Bone marrow (tissue), 2 donors: ENCODE measurements at places on chromosomes 13 and 19.

GRCh38 chr19:18802354-18802753 is 11.2 kb upstream of the COMP start:
- no peak for DNase-seq

- no peak for DNase-seq
These were observed 727.7 kb downstream of the UQCRFS1 start for GRCh38 chr19:28485292-28485691.

DNA sequence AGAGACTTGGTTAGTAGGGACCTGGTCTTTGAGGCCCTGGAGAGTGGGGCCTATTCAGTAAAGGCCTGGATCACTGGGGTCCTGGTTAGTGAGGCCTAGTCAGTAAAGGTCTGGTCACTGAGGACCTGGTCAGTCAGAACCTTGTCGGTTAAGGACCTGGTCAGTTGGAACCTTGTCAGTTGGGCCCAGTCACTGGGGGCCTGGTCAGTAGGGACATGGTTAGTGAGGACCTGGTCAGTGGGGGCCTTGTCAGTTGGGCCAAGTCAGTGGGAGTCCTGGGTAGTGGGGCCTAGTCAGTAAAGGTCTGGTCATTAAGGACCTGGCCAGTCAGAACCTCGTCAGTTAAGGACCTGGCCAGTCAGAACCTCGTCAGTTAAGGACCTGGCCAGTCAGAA is 43.2 kb upstream of the TPM4 start:
- no peak for DNase-seq

DNA sequence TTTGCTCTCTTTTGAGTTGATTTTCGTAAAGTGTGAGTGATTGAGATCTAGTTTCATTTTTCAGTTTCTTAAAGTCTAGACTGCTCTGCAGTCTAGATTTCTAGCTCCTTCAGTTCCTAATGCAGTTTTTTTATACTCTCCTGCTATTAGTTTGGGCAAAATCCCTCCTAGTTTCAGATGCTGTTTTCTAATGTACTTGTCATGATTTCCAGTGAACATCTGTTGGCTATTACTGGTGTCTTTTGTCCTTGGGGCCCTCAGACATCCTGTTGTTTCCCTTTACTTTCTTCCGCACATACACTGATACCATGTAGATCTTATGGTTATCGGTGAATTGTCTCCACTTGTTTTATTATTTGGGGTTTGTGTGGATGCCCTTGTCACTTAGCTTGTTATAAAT is 292.1 kb downstream of the TDRD3 start:
- no peak for DNase-seq

DNA sequence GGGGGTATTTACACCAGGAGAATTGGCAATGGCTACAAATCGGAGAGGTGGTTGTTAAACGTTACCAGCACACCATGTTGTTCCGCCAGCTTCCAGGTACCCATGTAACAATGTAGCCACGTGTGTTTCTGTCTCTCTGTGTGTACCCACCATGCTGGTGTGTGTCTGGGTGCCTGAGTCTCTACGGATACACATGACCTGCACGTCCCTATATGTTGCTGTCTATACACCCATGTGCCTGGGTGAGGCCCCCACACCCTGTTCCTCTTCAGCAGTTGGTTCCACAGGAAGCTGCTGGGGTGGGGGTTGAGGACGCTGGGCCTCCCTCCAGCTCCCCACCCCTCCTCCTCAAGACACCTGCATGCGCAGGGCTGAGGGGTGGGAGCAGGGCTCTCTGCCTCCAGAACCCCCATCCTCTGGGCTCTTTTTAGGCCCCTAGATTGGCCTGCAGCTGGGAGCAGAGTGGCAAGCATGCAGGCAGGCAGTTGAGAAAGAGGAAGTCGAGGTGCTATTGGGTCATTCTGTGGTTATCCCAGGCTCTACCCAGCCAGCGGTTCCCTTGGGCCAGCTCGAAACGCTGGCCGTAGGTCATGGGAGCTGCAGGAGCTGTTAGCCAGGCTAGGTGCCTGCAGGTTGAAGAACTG is at the start of gene ARHGEF18:
Gene ARHGEF18 (plus strand): TSS at position 351 of the 644 bp plus-strand sequence. CDS start 13,954 bp downstream, outside the sequence.
- DNase-seq, result peak; percentile 75

DNA sequence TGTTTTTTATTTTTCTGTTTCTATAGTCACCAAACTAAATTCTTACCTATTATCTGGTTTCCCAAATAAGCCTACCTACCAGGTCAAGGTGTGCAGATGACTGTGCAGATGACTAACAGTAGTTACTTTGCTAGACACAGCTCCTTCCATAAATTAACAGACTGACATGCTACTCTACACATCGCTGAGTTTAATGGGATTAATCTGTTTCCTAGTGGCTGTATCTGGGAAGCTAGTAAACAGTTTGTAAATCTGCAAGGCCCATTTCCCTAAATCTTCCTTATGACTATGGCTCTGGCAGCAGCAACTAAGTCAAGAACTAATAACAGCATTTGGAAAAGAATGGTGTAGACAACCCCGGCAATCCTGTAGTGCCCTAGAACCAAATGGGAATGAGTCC is 27.9 kb downstream of the MIPEP start:
- DNase-seq, result no peak

DNA sequence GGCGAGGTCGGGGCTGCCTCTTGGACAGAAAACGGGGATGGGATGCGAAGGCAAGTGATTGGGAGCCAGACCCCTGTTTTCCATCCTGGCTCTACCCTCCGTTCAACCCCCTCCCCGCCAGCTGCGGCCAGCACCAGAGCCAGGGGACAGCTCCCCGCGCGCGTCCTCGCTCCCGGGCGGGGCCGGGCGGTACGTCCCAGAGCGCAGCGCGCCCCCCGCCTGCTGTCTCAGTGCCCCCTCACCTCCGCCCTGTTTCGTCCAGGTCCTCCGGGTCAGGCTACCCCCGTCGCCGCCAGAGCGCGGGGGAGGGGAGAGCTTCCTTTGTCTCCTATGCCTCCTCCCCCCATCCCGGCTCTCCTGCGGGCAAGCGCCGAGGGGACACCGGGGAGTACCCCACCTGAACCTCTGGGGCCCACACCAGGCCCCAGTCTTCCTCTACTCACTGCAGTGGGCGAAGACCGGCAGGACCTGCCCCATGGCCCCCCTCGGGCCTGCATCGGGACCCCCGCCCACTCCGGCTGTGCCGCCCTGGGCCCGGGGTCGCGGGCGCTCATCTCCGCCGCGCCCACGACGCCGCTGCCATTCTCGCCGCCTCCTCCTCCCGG is 396 bp downstream of the RTN2 start:
- DNase-seq, result no peak

DNA sequence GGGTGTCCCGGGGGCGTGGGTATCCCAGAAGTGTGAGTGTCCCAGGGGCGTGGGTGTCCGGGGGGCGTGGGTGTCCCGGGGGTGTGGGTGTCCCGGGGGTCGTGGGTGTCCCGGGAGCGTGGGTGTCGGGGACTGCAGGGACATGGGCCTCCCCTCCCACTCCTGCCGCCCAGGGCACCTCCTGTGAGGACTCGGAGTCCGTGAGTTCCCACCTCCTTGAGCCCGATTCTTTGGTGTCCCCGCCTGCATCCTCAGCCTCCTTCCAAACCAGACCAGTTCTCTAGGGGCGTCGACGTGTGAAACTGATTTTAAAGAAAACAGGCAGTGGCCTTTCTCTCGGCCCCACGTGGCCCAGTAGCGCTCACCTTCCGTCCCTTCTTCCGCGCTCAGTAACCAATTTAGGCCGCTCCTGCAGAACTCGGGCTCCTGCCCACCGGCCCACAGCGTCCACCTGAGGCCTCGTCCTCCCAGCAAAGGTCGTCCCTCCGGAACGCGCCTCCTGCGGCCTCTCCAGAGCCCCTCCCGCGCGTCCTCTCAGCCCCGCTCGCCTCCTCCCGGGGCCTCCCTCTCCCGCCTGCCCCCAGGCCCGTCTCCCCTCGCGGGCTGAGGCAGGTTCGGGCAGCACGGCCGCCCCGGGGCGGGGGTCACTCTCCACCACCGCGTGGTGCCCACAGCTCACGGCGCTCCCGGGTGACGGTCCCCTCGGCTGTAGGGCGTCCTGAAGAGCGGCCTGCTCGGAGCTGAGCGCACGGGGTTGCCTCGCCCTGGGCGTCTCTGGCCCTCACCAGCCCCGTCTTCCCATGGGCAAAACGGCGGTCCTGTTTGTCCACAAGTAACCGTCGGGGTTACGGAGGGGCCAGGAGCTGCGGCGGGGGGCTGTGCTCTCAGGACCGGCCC is 3.8 kb downstream of the F7 start:
- no peak for DNase-seq

DNA sequence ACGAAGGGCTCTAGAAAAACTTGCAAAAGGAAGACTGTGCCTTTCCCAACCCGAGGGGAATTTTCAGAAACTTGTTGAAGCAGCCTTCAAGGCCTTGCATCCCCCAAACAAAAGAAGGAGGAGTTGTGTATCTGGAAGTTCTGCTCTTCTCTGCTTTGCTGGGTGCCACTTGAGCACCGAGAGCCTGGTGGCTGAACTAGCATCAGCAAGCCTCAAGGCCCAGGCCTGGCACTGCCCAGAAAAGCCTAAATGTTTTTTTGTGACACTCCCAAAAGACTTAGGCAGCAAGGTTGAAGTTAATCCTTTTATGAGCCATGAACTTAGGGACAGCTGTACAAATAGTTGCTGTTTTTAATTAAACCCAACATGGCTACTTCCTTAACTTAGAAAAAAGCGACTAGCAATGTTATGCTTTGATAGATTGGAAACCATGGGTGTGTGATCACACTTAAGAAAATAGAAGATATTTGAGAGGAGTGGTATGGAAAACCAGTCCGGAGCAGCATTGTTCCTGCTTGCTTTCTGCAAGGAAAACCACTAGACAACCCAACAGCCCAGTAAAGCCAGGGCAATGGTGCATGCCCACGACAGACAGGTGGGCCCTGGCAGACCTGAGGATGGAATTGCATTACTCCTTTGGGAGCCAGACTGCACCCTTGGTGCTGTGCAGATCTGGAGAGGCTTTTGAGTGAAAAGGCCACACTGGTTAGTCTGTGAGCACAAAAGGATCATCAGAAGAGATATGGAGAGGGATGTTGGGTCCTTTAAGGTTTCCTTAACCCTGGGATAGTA is 788 bp upstream of the DLEU7 start:
- DNase-seq, result no peak

DNA sequence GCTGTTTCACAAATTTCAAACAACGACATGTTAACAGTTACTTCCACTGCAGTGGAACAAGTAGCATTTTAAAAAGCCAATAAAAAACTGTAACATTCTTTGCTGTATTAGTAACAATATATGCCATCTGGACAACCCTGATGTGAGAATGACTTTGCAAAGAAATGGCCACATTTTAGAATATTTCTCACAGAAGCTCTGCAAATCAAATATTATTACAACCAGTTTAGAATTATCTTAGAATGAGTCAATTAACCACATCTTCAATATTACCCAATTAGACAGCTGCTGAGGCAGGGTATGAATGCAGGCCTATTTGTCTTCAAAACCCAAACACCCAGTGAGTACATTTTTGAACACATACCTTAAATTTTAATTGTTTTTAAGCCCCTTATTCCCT is 3.2 kb downstream of the ZNF699 start:
- DNase-seq, result no peak

GRCh38 chr19:18450931-18451836 is 13.3 kb upstream of the ISYNA1 start:
- DNase-seq, result peak; percentile 43
